ENCODE measurements at places on chromosomes 1 and 21. TPM values are rescaled to one million over a fixed set of nuclear protein-coding genes. Genes with fewer than 3 reads are reported as not detected.

DNA sequence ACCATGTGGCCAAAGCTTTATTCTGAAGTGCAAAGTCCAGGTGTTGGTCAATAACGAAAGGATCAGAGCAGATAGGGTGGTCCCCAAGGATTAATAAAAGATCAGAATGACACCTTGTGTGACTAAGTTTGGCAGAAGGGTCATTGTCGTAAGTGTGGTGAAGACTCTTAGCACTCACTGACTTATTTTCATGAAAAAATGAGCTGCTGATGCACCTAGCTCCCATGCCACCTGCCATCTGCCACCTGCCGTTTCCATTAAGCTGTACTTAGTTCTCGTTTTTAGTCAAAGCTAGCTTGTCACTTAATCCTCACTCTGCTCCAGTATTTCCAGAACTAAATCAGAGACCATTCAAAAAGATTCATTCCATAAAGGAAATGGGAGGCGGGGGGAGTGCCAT is 112.6 kb downstream of the SEC16B start:
- no peak for DNase-seq

GRCh38 chr21:45130324-45130774 is 56.0 kb downstream of the ADARB1 start:
- no peak for DNase-seq

- DNase-seq = no peak
These were observed 276.7 kb downstream of the PCP4 start for GRCh38 chr21:40143822-40144525.

DNA sequence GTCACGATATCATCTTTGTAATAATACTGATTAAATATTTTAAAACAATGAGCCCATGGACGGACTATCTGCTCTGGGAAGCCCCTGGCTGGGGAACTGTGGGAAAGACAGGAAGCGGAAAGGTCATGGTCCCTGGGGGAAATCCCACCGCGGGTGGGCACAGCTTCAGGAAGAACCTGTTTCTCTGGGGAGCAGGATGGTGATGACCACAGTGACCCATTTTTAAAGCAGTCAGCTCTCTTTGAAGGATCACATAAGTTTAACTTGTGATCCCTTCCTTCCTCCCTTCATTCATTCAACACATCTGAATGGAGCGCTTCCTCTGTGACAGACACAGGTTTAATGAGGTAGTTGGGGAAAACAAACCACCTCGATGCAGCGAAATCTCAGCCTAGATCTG is 73.0 kb downstream of the DHRS3 start:
- no peak for DNase-seq

- DNase-seq = no peak
These were observed 39.6 kb downstream of the GFI1 start for GRCh38 chr1:92447033-92447681.

DNA sequence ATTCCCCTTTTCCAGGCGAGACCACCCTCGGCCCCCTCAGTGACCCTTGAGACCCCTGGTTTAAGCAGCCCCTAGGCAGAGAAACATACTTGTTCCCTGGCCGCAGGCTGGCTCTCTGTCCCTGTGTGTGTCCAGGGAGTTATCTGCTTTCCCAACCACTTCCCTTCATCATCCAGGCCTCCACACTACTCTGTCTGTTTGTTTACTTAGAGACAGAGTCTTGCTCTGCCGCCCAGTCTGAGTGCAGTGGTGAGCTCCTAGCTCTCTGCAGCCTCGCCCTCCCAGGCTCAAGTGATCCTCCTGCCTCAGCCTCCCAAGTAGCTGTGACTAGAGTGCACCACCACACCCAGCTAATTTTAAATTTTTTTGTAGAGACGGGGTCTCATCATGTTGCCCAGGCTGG is 5.8 kb upstream of the VWA1 start:
- DNase-seq = no peak

The GNAT2 gene
- polyA plus RNA-seq = not detected

DNA sequence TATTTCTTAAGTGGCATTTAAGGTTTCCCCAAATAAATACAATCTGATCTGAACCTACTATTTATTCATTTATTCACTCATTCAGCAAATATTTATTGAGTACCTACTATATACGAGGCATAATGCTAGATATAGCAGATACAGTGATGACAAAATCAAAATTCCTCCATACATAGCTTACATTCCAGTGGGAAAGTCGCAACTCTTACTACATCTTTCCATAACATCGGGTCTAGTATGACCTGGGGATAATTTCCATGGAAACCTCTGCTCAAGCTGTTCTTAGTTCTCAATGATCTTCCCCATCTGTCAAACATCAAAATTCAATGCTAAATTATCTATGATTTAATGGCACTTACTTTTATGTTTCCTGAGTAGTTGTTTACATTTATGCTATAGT is 70.8 kb upstream of the PRKACB start:
- DNase-seq = no peak

GRCh38 chr1:27300341-27301051 is 21.5 kb upstream of the TMEM222 start:
- DNase-seq = peak; percentile 93

The ZBTB8B gene
- not detected for polyA plus RNA-seq

- no peak for DNase-seq
These were observed 64.1 kb upstream of the ACTL8 start for GRCh38 chr1:17690906-17691634.

- no peak for DNase-seq
These were observed 146.3 kb upstream of the DNAH14 start for GRCh38 chr1:224783006-224783651.

DNA sequence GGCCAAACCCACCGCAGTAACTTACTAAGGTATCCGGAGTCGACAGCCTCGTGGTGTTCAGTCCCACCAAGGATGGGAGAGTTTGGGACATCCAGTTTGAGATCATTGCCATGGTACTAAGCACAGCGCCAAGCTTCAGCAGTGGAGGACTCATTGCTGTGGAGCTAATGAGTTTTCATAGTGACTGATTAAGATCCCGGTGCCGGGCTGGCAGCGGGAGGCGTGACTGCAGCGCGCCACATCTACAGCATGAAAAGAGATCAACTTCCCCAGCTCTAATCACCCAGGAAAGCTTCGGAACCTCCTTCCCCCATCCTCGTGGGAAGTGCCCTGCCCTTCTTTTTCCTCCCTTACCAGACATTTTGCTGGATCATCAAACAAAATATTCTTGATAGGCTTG is 149.9 kb downstream of the OLFM3 start:
- DNase-seq = no peak

DNA sequence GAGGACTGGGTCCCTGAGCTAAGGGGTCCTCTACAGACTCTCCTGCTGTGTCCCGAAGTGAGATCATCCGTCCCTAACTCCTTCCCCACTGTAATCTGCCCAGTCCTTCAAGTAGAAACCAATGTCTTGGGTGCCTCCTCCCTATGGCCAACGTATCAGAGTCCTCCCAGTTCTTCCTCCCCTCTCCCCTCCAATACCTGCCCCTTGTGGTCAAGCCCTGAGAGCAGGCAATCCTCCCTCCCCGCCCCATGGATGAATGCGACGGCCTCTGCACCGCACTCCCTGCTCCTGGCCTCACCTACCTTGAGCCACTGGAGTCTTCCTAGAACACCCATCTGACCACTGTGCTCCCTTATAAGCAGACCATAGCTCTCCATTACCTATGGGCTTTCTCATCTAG is 31.1 kb downstream of the HTR6 start:
- no peak for DNase-seq

The FAM78B gene
- polyA plus RNA-seq = 0.05 TPM

The RNU11 gene
- not detected for polyA plus RNA-seq

DNA sequence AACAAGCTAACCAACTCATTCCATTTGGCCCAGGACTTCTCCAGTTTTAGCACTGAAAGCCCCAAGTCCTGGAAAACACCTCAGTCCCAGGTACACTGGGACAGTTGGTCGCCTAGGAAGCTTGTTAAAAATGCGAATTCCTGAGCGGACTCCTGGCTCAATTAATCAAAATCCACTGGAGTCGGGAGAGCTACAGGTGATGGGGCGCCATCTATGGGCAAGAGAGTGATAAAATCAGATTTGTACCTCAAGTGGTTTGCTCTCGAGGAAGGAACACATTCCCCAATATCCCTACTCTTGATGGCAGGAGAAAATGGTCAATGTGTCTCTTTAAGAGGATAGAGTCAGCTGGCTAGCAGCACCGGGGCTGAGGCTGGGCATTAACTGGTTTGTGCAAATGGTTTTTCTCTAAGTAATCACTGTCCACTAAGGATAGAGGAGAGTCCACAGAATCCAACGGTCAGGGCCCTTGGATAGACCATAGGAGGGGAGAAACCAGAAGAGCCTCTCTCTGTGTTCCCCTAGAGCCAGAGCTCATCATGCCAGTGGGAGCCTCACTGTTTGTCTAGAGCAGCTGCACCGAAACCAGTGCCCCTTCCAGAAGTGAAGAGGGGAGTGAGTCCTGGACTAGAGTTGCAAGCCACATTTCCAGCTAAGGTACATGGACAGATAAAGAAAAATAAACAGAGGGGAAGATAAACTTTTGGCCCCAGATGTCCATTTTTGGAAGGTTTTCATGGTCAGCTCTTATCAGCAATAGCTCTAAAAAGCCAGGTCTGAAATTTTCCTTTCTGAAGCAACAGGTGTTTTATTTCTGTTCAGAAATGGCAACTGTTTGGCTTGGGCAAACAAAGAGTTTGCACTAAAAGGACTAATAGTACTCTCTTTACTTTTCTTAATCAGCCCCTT is 148.5 kb downstream of the TENT5C start:
- peak; percentile 7 for DNase-seq

The CR2 gene
- not detected for polyA plus RNA-seq

DNA sequence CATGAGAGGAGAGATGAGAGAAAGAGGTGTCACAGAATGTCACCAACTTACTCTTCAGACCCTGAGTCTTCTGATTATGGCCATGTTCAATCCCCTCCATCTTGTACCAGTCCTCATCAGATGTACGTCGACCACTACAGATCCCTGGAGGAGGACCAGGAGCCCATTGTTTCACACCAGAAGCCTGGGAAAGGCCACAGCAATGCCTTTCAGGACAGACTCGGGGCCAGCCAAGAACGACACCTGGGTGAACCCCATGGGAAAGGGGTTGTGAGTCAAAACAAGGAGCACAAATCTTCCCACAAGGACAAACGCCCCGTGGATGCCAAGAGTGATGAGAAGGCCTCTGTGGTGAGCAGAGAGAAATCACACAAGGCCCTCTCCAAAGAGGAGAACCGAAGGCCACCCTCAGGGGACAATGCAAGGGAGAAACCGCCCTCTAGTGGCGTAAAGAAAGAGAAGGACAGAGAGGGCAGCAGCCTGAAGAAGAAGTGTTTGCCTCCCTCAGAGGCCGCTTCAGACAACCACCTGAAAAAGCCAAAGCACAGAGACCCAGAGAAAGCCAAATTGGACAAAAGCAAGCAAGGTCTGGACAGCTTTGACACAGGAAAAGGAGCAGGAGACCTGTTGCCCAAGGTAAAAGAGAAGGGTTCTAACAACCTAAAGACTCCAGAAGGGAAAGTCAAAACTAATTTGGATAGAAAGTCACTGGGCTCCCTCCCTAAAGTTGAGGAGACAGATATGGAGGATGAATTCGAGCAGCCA is 8.0 kb downstream of the ELOA start:
- DNase-seq = no peak

DNA sequence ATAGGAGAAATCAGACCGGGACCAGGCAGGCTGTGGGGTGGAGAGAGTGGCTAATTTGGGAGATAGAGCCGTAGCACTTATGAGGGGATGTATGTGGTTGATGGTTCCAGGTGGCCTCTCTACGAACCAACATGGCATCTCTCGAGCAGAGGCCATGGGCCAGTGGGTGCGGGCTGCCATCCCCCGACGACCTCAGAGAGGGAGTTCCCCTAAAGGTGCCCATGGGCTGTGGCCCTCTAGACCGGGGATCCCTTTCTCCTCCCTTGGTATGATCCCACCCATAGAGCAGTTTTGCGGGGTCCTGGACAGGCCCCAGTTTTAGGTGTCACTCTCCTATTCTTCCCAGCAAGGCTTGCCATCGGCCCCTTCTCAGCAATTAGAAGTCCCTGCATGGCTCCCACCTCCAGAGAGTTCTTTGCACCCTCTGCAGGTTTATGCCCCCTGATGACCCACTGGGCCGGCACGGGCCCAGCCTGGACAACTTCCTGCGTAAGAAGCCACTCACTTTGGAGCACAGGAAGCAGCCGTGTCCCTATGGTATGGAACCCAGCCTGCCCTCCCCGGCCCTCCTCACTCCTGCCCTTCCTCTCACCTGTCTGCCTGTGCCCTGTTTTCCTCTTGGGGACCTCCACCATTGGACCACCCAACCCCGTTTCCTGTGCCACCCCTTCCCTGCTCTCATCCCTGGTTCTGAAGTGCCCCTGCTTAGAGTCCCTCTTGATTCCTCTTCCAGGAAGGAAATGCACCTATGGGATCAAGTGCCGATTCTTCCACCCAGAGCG is 7.8 kb downstream of the ZC3H12A start:
- DNase-seq = no peak

The OPTC gene
- not detected for polyA plus RNA-seq

The LIN28A gene
- polyA plus RNA-seq = not detected

The DLGAP3 gene
- polyA plus RNA-seq = not detected

GRCh38 chr1:160993544-160994193 is 27.3 kb downstream of the F11R start:
- peak; percentile 32 for DNase-seq

DNA sequence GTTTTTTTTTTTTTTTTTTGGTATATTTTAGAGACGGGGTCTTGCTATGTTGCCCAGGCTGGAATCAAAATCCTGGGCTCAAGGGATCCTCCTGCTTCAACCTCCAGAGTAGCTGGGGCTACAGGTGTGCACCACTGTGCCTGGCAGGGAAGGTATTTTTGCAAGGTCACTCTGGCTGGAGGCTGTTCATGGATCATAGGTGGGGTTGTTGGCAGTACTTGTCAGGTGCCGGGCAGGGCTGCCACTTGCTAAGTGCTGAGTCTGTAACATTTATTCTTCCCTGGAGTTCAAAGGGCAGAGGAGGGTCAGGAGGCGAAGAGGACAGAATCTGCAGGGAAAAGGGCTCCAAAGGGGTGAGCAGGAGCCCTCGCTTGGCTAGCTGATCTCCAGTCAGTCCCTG is 24.1 kb downstream of the A3GALT2 start:
- DNase-seq = no peak

The TTC13 gene
- polyA plus RNA-seq = 10.6 TPM

The CR1 gene
- polyA plus RNA-seq = not detected

- DNase-seq = no peak
These were observed 79.6 kb upstream of the BMP8A start for GRCh38 chr1:39411526-39412478.

The SMG5 gene
- polyA plus RNA-seq = 27.8 TPM

The IL20 gene
- polyA plus RNA-seq = not detected

DNA sequence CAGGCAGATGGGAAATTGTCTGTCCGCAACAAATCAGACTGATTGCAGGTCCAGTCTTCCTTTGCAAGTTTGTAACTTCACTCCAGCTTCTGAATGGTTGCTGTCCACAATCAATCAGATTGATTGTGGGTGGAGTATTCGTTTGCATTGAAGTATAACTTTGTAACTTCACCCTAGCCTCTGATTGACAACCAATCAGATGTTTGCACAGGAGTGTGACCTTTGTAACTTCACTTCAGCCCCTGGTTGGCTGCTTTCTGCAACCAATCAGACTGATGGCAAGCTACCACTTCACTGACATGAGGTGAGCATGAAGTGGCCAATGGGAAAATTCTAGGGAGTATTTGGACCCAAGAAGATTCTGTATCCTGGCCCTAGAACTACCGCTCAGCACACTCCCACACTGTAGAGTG is 25.7 kb downstream of the OR10J1 start:
- DNase-seq = no peak
